ENCODE measurements at places on chromosomes 7 and 10.

DNA sequence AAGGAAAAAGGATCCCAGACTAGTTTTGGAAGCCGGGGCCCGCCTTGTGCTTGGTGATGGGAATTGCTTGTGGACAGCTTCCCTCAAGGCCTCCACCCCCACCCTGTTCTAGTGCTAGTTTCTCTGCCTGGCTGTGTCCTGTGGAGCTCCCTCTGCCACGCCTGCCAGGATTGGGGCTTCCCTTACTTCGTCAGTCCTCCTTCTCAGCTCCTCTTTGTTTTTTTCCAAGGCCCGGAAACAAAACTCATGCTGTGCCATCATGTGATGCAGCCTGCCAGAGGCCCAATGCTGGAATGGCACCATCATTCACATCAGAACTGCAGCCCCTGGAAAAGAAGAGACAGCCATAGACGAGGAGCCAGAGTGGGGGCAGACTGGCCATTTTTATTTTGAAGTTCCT, 11.2 kb downstream of the YKT6 start:
- no peak for DNase-seq

- no peak for DNase-seq
Measured at GRCh38 chr7:158531661-158532060, 56.0 kb downstream of the PTPRN2 start.

- DNase-seq, result no peak
Measured at GRCh38 chr7:70953796-70954195, 178.1 kb upstream of the GALNT17 start.

DNA sequence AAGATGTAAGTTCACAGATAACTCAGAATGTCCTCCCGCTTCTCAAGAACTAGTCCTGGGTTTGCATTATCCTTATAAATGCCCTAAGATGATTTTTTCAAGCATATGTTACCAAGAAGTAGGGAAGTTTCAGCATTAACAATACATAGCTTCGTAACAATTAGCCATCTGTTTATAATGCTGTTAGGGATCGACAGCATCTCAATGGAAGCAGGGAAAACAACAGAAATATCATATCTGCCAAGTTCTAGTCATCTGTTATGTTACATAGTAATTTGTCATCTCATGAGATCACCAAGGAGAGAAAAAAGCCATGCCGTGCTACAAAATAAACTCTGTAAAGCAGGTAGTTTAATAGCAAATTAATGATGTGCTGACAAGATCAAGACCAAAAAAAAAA, 731.5 kb upstream of the C7orf33 start:
- DNase-seq, result peak; percentile 11

GRCh38 chr7:26375726-26376174, 84.1 kb downstream of the SNX10 start:
- DNase-seq, result peak; percentile 41

DNA sequence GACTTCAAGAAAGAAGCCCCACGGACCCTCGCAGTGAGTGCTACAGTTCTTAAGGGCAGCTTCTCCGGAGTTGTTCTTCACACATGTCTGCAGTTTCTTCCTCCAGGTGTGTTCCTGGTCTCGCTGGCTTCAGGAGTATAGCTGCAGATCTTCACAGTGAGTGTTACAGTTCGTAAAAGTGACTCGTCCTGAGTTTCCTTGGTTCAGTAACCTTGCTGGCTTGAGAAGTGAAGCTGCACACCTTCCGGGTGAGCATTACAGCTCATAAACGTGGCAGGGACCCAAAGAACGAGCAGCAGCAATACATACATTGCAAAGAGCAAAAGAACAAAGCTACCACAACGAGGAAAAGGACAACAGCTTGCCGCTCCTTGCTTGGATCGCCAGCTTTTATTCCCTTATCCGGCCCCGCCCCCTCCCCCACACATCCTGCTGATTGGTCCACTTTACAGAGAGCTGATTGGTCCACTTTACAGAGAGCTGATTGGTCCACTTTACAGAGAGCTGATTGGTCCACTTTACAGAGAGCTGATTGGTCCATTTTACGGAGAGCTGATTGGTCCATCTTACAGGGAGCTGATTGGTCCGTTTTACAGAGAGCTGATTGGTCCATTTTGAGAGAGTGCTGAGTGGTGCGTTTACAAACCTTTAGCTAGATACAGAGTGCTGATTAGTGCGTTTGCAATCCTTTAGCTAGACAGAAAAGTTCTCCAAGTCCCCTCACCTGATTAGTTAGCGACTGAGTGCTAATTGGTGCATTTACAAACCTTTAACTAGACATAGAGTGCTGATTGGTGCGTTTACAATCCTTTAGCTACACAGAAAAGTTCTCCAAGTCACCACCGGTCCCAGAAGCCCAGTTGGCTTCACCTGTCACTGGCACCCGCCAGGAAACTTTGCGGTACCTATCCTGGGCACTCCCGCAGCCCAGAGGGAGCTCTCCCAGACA, 165.3 kb downstream of the AGMO start:
- DNase-seq, result no peak

GRCh38 chr10:26881600-26882331, 21.0 kb upstream of the ABI1 start:
- DNase-seq, result peak; percentile 63

DNA sequence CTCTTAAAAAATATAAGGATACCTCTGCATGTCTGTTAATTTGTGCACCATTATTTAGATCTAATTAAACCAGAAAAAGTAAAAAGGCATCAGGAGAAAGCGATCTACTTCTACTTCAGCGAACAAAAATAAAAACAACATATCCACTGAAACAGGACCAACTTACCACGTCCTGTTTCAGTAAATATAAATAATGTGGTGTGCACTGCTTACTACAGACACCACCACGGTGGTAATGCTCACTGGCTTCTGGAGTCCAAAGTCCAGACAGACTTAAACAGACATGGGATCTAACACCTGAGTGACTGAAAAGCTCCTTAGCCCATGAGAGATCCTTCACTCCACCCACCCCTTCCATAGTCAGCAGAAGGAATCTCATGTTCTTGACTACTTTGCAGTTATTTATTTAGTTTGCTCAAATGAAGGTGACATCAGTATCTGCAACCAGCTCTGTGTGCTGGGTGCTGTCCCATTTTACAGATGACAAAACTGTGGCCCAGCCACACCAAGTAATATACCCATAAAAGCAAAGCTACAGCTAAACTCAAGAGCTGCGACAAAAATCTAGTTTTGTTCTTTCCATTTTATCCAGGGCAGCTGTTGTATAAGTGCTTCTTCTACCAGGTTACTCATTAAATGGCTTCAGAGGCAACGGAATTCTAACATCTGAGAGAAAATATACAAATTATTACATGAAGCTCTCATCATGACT, 62.1 kb upstream of the NCAPG2 start:
- DNase-seq, result no peak

DNA sequence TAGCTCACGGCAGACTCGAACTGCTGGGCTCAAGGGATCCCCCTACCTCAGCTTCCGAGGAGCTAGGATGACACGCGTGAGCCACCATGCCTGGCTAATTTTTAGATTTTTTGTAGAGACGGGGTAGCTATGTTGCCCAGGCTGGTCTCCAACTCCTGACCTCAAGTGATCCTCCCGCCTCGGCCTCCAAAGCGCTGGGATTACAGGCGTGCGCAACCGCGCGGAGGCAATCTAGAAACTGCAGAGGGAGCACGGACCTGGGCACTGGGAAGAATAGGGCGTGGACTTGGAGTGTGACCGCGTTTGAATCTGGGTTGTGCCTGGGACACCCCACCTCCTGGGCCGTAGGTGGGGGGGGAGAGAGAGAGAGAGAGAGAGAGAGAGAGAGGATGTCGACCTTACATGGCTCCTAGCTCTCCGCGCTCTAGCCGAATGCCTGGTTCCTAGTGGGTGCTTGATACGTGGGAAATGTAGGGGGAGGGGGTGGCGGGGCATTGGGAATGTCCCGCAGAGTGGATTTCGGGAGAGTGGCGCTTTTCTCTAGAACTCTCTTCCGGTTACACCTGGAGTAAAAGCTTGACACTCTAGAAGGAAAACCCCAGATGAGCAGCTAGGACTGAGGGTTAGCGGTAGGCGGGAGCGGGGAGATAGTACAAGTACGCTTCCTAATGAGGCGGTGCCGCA, 1.2 kb upstream of the MAP3K8 start:
- no peak for DNase-seq

GRCh38 chr10:6161921-6162320, 40.8 kb upstream of the PFKFB3 start:
- DNase-seq, result no peak

DNA sequence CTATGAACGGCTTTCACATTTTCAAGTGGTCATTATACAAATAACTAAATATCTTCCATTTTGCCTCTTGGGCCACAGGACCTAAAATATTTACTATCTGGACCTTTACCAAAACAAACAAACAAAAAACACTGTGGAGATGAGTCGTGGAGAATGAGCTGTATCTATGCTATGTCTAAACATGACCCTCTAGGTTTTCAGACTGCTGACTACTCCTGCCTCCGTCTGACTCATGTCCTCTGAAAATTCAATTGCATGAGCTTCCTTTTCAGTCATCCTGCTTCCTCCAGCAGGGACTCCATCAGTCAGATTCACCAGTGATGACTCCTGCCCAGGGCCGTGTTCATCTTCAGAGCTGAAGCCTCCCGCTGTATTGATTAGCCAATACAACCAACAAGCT, 96.8 kb downstream of the COL28A1 start:
- DNase-seq, result no peak

DNA sequence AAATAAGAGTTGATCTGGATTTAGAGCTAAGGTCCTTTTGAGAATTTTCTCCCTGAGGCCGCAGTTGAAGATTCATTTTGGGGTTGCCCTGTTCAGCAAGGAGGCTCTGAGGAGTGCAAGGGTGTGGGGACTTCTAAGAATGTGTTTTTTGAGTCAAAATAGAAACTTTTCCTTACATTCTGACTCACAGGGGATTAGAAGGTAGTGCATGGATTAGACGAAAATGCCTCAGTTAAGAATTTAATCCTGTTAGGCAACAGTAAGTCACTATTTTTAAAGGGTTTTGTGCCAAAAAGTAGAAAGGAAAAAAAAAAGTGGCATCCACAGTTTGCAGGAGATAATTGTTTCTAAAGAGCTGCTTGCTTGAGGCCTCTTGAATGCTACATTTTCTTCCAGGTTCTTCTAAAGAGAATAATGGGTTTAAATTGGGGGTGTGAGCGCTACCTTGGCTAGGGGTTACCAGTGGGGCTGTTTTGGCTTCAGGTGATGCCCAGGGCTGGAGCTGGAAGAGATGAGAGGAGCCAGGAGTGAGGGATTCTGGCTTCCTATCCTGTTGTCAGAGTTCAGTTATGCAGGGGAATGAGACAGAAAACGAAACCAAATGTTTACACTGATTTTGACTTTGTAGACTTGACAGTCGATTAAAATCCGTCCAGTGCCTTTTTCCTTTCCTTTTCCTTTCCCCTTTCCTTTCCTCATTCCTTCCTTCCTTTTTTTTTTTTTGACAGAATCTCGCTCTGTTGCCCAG, 52.9 kb downstream of the BAMBI start:
- DNase-seq, result no peak

DNA sequence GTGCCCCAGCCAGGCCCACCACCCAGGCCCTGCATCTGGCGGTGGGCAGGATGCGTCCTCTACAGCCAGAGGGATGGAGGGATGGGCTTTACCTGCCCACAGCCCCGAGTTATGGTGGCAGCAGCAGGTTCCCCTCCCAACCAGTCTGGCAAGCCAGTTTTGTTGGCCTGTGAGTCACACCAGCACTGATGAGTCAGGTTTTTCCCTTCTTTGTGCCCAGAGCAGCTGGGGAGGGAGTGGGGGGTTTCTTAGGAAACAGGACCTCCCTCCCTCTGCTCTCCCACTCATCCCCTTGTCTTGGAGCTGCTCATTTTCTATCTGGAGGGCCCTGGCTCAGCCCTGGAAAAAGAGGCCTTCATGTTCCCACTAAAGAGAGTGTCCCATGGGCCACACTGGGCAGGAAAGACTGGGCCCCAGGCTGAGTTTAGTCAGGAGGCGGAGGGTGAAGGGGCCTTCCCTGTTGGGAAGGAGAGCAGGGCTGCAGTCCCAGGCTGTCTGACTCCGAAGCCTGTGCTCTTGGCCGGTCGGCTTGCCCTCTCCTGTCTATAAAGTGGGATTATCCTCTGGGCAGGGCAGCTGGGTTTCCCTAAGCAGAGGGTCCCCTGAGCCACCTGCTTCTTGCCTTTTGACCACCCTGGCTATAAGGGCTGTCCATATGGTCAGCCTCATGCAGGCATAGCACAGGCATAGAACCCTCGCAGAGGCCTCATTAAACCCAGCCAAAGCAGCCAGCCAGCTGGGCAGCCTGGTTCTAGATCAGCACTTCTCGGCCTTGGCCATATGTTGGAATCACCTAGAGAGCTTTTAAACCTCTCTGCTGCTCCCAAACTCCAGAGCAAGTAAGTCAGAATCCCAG, 30.2 kb upstream of the ANKRD2 start:
- peak; percentile 2 for DNase-seq

DNA sequence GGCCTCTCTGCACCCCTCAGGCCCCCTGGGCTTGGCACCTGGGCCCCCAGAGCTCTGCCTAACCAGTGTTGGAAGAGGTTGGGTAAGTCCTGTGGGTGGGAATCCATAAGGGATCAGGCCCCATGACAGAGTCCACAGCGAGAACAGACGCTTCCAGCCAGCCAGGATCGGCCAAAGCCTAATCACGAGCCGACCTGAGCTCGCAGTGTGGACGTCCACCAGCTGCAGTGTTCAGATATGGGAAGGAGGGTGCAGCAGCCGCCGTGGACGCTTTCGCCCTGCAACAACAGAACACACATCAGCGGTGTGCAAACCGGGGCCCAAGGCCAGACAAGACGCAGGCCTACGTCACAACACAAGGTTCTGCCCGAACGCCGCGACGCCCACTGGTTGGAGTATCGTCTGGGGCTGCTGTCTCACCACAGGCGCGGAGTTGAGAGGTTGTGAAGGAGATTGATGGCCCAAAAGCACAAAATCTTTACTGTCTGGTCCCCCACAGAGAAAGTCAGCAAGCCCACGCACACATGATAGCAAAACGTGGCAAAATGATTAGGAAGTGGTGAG, 102.1 kb downstream of the FOXL3 start:
- DNase-seq, result no peak

DNA sequence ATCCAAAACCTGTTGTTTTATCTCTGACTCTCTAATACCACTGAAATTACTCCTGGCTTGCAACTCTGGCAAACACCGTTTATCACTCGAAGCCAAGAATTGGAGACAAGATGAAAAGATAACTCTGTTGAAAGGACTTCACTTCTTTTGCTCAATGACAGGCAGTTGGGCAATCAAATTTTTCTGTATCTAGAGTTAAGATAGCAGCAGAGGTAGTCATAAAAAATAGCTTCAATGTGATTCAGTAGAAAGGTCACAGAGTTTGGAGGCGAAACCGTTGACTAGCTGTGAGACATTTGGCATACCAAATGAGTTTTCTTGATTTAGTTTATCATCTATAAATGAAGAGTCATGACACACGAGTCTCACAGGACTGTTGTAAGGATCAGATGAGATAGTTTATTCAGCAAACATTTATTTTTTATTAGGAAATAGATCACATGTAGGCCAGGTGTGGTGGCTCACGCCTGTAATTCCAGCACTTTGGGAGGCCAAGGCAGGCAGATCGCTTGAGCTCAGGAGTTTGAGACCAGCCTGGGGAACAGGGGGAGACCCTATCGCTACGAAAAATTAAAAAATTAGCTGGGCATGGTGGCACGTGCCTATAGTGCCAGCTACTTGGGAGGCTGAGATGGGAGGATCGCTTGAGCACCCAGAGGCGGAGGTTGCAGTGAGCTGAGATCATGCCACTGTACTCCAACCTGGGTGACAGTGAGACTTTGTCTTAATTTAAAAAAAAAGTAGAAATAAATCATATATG, 23.6 kb downstream of the AKR1B1 start:
- DNase-seq, result no peak

All from NCI-H1694 treated with DMSO at 0.1 percent for 48 hours (cell line).